EL (cell line): ENCODE measurements at places on chromosomes 6 and 20.
A peak's percentile ranks its signal among the peaks of the same experiment; 100 is the strongest.

GRCh38 chr20:50777373-50777772 is 17.5 kb upstream of the BCAS4 start:
- no peak for DNase-seq

DNA sequence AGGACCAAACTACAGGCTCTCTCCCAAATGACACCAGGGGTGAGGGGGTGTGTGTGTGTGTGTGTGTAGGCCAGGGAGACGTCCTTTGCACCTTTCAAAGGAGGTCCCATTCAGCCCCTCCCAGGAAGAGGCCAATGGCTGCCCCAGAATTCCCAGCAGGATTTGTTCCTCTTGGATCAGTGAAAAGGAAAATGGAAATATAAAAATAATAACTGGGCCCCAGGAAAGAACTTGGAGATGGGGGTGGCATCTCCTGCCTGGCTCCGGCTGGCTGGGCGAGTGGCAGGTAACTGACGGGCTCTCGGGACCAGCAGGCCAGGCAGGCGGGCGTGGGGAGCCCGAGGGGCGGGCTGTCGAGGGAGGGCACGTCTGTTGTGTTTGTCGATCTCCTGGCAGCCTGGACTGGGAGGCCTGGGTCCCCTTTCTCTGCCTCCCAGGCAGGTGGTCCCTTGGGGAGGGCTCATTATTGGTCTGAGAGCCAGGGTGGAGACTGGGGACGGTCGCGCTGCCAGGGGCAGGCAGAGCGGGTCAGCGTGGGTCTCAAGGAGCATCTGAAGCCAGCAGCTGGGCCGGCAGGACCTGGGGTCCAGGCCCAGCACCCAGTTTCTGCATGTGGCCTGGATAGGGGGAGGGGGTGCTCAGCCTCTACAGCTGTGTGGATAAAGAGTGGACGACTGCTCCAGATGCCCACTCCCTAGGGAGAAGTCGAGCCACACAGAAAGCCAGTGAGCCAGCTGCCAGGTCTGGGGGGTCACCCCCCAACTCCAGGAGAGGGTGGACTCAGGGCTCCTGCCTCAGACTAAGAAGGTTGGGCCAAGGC is 3.1 kb downstream of the NOL4L start:
- DNase-seq: no peak

DNA sequence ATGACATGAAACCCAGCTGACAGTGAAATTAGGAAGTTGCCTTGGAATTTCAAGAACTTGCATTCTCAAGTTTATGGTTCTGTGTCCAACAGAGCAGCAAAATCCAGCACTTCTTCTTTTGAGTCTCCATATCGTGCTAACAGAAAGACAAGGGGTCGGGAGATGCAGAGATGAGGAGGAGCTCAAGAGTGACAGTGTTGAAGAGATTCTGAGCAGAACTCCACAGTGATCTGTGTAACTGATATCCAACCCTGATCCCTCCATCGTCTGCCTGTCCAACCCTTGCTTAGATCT is 21.2 kb upstream of the BTN1A1 start:
- no peak for DNase-seq

DNA sequence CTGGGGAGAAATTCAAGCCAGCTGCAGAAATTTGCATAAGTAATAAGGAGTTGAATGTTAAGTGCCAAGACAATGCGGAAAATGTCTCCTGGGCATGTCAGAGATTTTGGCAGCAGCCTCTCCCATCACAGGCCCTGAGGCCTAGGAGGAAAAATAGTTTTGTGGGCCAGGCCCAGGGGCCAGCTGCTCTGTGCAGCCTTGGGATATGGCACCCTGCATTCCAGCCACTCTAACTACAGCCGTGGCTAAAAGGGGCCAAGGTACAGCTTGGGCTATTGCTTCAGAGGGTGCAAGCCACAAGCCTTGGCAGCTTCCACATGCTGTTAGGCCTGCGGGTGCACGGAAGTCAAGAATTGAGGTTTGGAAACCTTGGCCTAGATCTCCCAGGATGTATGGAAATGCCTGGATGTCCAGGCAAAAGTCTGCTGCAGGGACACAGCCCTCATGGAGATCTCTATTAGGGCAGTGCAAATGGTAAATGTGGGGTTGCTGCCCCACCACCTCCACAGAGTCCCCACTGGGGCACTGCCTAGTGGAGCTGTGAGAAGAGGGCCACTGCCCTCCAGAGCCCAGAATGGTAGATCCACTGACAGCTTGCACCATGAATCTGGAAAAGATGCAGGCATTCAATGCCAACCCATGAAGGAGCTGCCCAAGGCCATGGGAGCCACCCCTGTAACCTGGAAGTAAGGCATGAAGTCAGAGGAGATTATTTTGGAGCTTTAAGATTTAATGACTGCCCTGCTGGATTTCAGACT is 126.5 kb downstream of the DTNBP1 start:
- no peak for DNase-seq

- no peak for DNase-seq
These were observed 532.8 kb downstream of the RFPL4B start for GRCh38 chr6:112879920-112880413.

DNA sequence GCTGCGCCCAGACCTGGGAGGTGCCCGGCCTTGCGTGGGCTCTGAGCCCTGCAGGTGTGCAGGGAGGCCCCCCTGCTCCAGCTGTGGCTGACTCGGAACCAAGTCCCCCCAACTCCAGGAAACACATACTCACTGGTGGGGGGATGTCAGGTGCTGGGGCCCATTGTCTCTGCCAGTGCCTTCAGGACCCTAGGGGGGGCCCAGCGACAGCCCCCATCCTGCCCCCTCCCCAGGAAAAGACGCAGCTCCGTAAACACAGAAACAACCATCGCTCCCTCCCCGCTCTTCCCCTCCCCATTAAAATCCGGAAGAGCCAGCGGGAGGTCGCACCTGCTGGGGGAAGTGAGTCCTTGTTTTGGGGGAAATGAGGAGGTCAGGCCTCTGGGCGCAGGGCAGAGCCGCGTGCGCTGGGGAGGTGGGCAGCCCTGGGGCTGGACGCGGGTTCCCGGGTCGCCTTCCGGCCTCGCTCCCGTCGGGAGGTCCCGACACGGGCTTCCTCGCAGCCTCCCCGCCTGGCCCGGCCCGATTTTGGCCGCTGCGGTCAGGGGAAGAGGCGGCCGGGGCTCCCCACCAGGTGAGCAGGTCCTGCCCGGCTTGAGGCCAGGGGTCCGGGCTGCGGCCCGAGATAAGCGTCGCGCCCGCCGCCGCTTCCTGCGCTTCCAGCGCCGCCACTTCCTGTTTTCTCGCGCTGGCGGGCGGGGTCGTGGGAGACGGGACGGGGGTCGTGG is 6.2 kb downstream of the C20orf204 start:
- no peak for DNase-seq

DNA sequence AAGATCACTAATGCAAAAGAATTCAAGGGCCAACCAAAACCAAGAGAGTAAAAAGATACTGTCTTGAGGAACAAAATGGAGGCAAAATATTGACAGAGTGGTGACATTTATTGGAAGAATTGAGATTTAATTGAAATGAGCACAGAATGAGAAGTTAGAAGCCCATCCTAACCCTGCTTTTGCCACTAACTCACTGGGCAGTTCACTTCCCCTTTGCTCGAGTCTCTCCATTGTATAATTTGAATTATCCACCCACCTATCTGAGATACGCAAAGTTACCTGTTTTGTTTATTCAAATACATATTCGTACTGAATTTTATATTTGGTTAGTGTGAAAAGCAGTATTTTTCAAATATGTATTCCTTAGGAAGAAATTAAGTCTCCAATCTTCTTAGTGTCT is 204.5 kb upstream of the PRDM1 start:
- no peak for DNase-seq

GRCh38 chr6:38564301-38564700 is 75.4 kb downstream of the BTBD9 start:
- DNase-seq: no peak

- DNase-seq: peak; percentile 3
These were observed 15.0 kb upstream of the RSPO3 start for GRCh38 chr6:127103482-127103881.

- no peak for DNase-seq
These were observed 110.6 kb upstream of the GLP1R start for GRCh38 chr6:38937839-38938613.

DNA sequence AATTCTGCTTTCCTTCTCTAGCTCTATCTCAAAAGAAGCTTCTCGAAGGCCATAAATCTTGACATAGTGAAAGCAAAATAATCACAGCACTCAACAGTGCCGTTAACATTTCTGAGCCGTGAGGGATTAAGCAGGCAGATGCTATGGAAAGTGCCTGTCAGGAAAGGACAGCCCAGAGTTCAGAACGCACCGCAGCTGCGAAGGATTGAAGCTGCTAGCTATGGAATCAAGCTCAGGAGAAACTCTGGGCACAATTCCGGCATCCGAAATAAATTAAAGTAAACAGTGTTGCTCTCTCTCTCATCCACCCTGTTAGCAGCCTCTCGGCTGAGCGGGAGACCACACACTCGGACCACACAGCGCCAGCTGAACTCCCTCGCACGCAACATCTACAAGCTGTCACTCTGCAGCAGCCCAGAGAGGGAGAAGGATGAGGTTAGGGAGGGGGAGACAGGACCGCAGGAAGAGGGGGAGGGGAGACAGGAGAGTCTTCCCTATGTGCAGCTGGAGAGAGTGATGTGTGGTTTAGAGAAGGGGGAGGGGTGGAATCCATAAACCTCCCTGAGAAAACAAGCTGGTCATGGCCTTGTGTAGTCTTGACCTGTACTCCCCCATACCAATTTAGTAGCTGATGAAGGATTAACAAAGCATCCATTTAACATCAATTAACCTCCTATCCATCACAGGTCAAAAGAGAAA is 9.0 kb downstream of the EXOC2 start:
- DNase-seq: peak; percentile 83

- DNase-seq: no peak
These were observed 8.1 kb downstream of the GLP1R start for GRCh38 chr6:39056681-39057080.

GRCh38 chr6:111057074-111057752 is 30.1 kb upstream of the SLC16A10 start:
- peak; percentile 50 for DNase-seq

GRCh38 chr20:6715401-6715941 is 52.0 kb upstream of the BMP2 start:
- no peak for DNase-seq

GRCh38 chr20:34082232-34082887 is 29.7 kb downstream of the EIF2S2 start:
- no peak for DNase-seq

- no peak for DNase-seq
These were observed 11.0 kb downstream of the TREML2 start for GRCh38 chr6:41189967-41190366.
